Activated CD4-positive, alpha-beta T cell treated with anti-CD3 and anti-CD28 coated beads, Interleukin-2, amount 10 ng/mL, durations not matched to agents 7 days and 5 days (primary cell): ENCODE measurements at places on chromosomes 13 and 19. TPM values are rescaled to one million over a fixed set of nuclear protein-coding genes. Genes with fewer than 3 reads are reported as not detected.

PSG5 gene
- not detected for total RNA-seq

SPINT2 gene
- total RNA-seq = 8.9 TPM

ZNF418 gene
- 7.2 TPM for total RNA-seq

FCER2 gene
- 0.30 TPM for total RNA-seq
